Right lobe of liver (tissue), 6 donors: ENCODE measurements at places on chromosomes 12 and 14.
A peak's percentile ranks its signal among the peaks of the same experiment; 100 is the strongest.

- H3K27me3 ChIP-seq, result no peaks in the 10 kb centered on the region
- H3K27ac ChIP-seq, result peak overlapping the region; percentile 99
- DNase-seq, result no peak
- no peaks in the 10 kb centered on the region for H3K36me3 ChIP-seq
- H3K4me3 ChIP-seq, result peak overlapping the region; percentile 87
- H3K4me1 ChIP-seq, result no peaks in the 10 kb centered on the region
Measured at GRCh38 chr14:39430762-39431415, 1.3 kb downstream of the FBXO33 start.

GRCh38 chr14:100815478-100816285 lies 10.2 kb upstream of the MEG3 start:
- H3K27me3 ChIP-seq, result no peaks in the 10 kb centered on the region
- no peak overlapping the region for H3K27ac ChIP-seq
- no peaks in the 10 kb centered on the region for H3K4me1 ChIP-seq
- H3K4me3 ChIP-seq, result no peak overlapping the region

- no peak for DNase-seq
- H3K27ac ChIP-seq, result no peak overlapping the region
- H3K4me3 ChIP-seq, result no peak overlapping the region
- H3K27me3 ChIP-seq, result no peaks in the 10 kb centered on the region
Measured at GRCh38 chr12:120843472-120843871, 60.7 kb downstream of the SPPL3 start.

DNA sequence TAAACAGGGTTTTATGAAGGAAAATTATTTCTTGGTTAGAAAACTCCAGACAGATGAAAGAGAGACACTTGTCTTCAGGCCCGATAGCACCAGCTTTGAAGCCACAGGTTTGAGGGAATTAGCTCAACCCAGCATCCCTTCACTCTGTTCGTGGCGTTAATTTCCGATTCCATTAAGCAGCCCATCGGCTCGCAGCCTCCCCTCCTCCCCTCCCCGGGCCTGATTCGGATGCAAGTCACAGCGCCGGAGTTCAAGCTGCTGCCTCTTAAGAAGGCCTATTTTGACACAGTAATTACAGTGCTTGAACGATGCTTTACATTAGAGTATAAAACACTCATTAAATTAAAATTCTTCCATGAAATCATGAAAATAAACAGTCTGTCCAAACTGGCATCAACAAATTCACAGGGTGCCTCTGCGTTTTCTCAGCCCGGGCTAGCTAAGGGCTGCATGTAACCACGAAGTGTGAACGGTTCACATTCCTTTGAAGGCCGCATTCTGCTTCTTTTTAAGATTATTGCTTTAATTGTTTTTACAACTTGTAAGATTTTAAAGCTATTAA lies 145.8 kb downstream of the DICER1 start:
- H3K4me3 ChIP-seq, result no peak overlapping the region
- no peaks in the 10 kb centered on the region for H3K4me1 ChIP-seq

- DNase-seq, result no peak
- no peaks in the 10 kb centered on the region for H3K27me3 ChIP-seq
- H3K27ac ChIP-seq, result no peak overlapping the region
Measured at GRCh38 chr14:98924046-98924445, 348.0 kb downstream of the BCL11B start.
